Activated naive CD4-positive, alpha-beta T cell treated with anti-CD3 and anti-CD28 coated beads, Interleukin-2, amount 50 U/mL, for 72 hours (primary cell): ENCODE measurements at places on chromosomes 2 and 18.

DNA sequence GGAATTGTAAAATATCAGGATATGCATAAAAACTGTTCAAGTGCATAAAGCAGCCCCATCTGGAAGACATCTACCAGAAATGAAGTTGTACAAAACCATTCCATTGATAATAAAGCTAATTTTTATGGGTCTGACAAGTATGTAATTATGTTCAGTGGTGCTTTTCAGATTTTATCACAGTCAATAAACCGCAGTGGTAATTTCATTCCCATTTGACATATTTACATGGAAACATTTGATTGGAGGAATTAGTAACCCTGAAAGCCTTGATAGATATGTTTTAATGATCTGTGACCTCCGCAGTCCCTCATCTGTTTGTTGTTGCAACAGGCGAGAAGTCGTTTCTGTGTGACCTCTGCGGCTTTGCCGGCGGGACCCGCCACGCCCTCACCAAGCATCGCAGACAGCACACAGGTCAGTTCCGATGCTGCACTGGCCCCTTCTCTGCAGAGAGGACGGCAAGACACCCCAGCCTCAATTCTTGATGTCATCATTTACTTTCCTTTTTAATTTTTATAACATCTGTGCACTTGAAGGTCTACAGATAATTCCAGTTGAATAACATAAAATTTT is 283.1 kb downstream of the ZNF407 start:
- no peak for DNase-seq

- DNase-seq = no peak
Observed at GRCh38 chr18:21298351-21298750, 56.3 kb downstream of the GREB1L start.

- no peak for DNase-seq
Observed at GRCh38 chr2:9821805-9822445, 21.3 kb upstream of the TAF1B start.

GRCh38 chr18:48800876-48801727 is 149.7 kb downstream of the SMAD7 start:
- DNase-seq = peak; percentile 60

- no peak for DNase-seq
Observed at GRCh38 chr18:9850309-9850708, 35.5 kb upstream of the TXNDC2 start.

- no peak for DNase-seq
Observed at GRCh38 chr2:25213229-25213628, 44.8 kb upstream of the POMC start.

DNA sequence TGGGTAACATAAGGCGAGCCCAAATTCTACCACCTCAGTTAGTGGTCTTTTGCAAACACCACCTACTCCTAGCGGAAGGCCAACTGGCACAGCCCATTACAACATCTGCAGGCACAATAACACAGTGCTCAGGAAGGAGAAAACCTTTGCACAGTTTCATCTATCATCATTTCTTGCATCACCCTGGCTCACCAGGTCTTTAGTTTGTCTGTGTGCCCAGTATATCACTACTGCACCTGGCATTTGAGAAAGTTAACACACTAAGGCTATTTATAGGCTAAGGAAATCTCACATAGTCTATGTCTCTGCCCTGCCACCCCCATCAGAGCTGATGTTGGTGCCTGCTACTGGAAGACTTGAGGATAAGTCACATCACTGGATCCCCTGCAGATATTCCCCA is 484.0 kb downstream of the SATB2 start:
- DNase-seq = no peak

- no peak for DNase-seq
Observed at GRCh38 chr2:238387332-238387731, 39.4 kb upstream of the ASB1 start.

GRCh38 chr2:240455647-240456446 is 20.4 kb downstream of the GPC1 start:
- no peak for DNase-seq
